ENCODE measurements at places on chromosomes 13 and 19.

GRCh38 chr19:48442116-48443035 is 3.4 kb upstream of the GRWD1 start:
- H3K27me3 ChIP-seq = no peaks in the 10 kb centered on the region
- H3K27ac ChIP-seq = no peak overlapping the region
- no peak overlapping the region for H3K4me3 ChIP-seq
- peaks cover 10% of the 10 kb centered on the region for H3K36me3 ChIP-seq

DNA sequence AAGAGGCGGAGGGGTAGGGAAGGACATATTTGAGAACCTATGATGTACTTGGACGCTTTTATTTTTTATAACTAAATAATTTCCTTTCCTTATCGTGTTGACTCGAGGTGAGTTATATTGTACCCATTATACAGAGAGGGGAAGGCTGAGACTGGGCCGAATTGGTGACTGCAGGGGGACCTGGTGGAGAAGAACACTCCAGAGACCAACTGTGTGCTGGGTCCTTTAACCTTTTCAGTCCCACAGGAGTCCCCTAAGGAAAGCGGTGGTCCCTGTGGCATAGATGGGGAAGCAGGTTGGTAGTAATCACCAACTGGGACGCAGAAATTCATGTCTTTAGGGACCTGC is 633 bp downstream of the MYH14 start:
- H3K36me3 ChIP-seq = no peaks in the 10 kb centered on the region
- H3K27me3 ChIP-seq = peaks cover 64% of the 10 kb centered on the region
- peaks cover 7% of the 10 kb centered on the region for H3K4me1 ChIP-seq

DNA sequence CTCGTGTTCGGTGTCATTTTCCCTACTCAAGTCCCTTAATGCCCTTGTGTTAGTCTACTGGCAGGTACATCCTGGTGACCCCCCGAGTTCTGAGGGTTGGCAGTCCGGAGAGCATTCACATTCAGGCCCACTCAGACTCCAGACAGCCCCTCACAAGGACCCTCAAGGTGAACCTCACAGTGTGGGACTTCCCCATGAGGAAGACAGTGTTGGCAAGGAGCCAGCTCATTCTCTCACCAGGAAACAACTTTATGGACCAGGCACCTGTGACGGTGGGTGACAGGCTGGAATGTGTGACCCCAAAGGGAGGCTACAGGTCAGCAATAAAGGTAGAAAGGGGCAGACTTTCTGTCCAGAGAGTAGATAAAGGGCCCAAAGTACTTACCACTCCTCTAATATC is 24.5 kb downstream of the RDH8 start:
- H3K27me3 ChIP-seq = peaks cover 73% of the 10 kb centered on the region
- H3K4me3 ChIP-seq = no peak overlapping the region
- H3K27ac ChIP-seq = no peak overlapping the region
- DNase-seq = no peak

DNA sequence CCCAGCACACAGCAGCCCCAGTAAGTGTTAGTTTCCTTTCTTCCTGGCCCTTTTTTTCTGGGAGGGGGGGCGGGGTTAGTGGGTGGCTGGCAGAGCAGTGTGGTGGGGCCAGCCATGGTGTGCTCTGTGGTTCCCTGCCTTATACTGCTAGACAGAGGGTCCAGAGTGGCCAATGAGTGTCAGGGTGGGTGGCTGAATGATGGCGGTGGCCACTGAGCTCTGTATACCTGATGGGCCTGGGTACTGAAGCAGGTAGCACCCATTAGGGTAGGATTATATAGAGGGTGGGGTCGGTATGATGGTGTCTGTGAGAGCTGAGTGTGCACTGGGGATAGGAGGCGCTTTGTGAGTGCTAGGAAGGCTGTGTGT is 13.8 kb downstream of the CIC start:
- no peak for DNase-seq
- no peaks in the 10 kb centered on the region for H3K36me3 ChIP-seq
- peaks cover 51% of the 10 kb centered on the region for H3K4me1 ChIP-seq

- H3K4me3 ChIP-seq = no peak overlapping the region
- no peak for DNase-seq
- peaks cover 4% of the 10 kb centered on the region for H3K27me3 ChIP-seq
- H3K36me3 ChIP-seq = no peaks in the 10 kb centered on the region
- H3K27ac ChIP-seq = no peak overlapping the region
These were observed 577.4 kb downstream of the TBC1D4 start for GRCh38 chr13:74904556-74904955.

DNA sequence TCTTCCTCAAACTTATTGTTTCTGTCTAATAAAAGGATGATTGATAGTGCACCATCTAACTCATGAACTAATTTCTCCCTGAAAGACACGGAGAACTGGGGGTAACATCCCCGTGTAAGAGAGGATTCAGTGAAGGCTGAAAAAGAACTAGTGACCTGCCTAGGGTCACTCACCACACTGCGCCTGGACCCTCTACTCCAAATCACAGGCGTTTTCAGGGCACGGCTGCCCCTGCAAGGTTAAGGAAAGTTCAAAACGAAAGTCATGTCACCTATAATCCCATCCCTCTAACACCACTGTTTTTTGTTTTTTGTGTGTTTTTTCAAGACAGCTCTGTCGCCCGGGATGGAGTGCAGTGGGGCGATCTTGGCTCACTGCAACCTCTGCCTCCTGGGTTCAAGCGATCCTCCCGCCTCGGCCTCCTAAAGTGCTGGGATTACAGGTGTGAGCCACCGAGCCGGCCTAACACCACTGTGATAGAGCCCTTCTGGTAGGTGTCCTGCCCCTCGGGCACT is 8.7 kb downstream of the URAD start:
- H3K36me3 ChIP-seq = no peaks in the 10 kb centered on the region
- H3K4me1 ChIP-seq = peaks cover 11% of the 10 kb centered on the region
- H3K27ac ChIP-seq = no peak overlapping the region

- no peak overlapping the region for H3K4me3 ChIP-seq
- DNase-seq = no peak
- no peak overlapping the region for H3K27ac ChIP-seq
- H3K36me3 ChIP-seq = no peaks in the 10 kb centered on the region
These were observed 9.4 kb downstream of the USHBP1 start for GRCh38 chr19:17255150-17255621.

- no peak for DNase-seq
- H3K4me1 ChIP-seq = no peaks in the 10 kb centered on the region
- H3K36me3 ChIP-seq = no peaks in the 10 kb centered on the region
- H3K4me3 ChIP-seq = no peak overlapping the region
These were observed 111.0 kb downstream of the MRPL57 start for GRCh38 chr13:21287331-21287907.

GRCh38 chr13:96089749-96090239 is at the start of gene HS6ST3:
Gene HS6ST3 (plus strand): TSS chr13:96090107.
- DNase-seq = peak; percentile 59
- peaks cover 25% of the 10 kb centered on the region for H3K4me1 ChIP-seq
- peak within 1 kb of the TSS; percentile 69 for H3K4me3 ChIP-seq
- peaks cover 69% of the 10 kb centered on the region for H3K27me3 ChIP-seq

DNA sequence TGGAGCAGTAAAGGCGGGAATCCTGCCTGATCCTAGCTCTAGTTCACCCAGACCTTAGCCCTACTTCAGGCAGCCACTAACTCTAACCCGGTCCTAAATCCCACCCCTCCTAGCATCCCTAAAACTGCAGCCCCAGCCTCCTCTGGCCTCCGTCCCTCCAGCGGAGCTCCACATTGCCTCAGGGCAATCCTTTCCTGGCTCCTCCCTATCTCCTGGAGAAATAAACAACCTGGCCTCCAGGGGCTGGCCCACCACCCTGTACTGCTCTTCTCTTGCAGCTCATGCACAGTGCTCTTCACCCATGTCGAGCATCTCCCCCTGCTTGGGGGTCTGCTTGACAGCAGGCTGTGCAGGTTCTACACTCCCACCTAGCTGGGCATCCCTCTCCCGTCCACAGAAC is 6.7 kb downstream of the POU2F2 start:
- H3K27me3 ChIP-seq = peaks cover 48% of the 10 kb centered on the region
- no peaks in the 10 kb centered on the region for H3K4me1 ChIP-seq
- no peaks in the 10 kb centered on the region for H3K36me3 ChIP-seq
- no peak for DNase-seq

- no peak overlapping the region for H3K27ac ChIP-seq
- H3K36me3 ChIP-seq = no peaks in the 10 kb centered on the region
- H3K4me1 ChIP-seq = peaks cover 2% of the 10 kb centered on the region
- H3K27me3 ChIP-seq = peaks cover 24% of the 10 kb centered on the region
- no peak for DNase-seq
These were observed 12.5 kb upstream of the CFAP97D2 start for GRCh38 chr13:114166381-114167131.

GRCh38 chr13:33362986-33363727 is 77.6 kb upstream of the STARD13 start:
- H3K27me3 ChIP-seq = no peaks in the 10 kb centered on the region
- H3K4me3 ChIP-seq = no peak overlapping the region
- H3K36me3 ChIP-seq = peaks cover 1% of the 10 kb centered on the region
- no peak overlapping the region for H3K27ac ChIP-seq
- peaks cover 29% of the 10 kb centered on the region for H3K4me1 ChIP-seq

DNA sequence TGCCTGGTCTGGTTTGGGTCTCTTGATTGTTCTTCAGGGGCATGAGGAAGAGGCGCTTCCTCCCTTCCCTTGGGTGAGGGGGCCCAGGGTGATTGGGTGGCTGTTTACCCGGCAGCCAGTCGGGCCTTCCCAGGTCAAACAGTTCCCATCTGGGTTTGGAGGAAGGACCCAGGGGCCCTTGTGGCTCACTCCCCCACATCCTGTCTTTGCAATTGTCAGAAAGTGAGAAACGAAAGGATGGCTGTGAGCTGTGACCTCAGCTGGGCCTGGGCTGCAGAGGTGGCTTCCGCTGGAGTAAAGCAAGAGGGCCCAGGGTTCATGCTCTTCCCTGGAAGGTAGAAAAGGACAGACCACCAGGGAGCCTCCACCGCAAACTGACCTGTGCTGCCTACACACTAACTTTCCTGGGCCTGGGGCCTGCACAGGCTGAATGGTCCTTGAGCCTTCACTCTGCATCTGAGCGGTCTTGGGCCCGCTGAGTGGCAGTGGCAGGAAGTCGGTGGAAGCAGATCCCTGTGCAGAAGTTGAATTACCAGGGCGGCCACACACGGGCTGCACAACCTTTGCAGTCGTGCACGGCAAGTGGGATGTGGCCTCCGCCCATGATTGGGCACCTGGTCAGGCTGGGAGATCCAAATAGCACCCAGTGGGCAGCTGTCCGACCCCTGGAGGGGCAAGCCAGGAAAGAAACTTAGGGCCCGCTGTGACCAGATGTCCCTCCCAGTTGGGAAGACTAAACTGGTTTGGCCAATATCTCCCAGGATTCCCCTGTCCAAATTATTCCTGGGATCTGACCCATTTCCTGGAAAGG is 5.3 kb upstream of the CD79A start:
- peaks cover 5% of the 10 kb centered on the region for H3K4me1 ChIP-seq
- H3K36me3 ChIP-seq = peaks cover 16% of the 10 kb centered on the region
- no peak overlapping the region for H3K4me3 ChIP-seq
- H3K27ac ChIP-seq = peak overlapping the region; percentile 34
- DNase-seq = no peak

DNA sequence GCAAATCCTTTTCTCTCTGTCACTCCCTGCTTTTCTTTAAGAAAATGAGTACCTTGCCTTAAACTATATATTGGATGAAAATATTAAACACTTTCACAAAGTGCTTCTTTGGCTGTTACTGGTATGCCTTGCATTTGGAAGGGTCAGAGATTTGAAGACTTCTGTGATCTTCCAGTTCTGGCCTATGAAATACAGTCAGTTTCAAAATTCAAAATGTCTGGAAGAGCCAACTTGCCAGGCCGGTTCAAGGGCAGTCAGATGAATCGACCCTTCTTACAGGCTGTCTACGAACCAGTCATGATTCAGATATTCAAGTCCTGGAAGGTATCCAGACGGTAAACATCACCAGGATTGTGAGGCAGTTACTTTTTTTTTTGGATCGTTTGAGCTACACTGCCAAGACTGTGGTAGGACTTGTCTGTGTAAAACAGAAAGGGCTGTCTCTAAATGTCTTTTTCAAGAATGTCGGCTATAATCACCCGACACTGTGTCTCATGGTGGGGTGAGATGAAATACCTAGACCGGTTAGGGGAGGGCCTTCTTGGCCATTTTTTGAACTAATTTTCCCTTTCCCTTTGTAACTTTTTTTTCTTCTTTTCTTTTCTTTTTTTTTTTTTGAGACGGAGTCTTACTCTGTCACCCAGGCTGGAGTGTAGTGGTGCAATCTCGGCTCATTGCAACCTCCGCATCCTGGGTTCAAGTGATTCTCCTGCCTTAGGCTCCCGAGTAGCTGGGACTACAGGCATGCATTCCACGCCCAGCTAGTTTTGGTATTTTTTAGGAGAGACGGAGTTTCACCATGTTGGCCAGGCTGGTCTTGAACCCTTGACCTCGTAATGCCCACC is 11.2 kb downstream of the ACTN4 start:
- no peak for DNase-seq
- peaks cover 10% of the 10 kb centered on the region for H3K36me3 ChIP-seq
- no peaks in the 10 kb centered on the region for H3K27me3 ChIP-seq
- H3K4me1 ChIP-seq = peaks cover 93% of the 10 kb centered on the region

- no peak overlapping the region for H3K4me3 ChIP-seq
- no peaks in the 10 kb centered on the region for H3K27me3 ChIP-seq
- no peak for DNase-seq
- H3K27ac ChIP-seq = no peak overlapping the region
- H3K4me1 ChIP-seq = peaks cover 2% of the 10 kb centered on the region
These were observed 7.4 kb downstream of the MICOS13 start for GRCh38 chr19:5672708-5673459.

DNA sequence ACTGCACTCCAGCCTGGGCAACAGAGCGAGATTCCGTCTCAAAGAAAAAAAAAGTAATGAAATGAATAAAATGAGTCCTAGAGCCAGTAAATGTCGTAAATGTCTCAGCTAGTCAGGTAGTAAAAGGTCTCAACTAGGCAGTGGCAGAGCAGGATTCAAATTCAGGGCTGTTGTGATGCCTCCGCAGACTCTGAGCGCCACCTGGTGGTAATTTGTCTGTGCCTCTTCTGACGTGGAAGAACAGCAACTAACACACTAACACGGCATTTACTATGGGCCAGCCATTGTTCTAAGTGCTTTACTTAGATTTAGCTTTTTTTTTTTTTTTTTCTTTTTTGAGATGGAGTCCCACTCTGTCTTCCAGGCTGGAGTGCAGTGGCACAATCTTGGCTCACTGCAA is 30.2 kb downstream of the CYP2F1 start:
- H3K36me3 ChIP-seq = no peaks in the 10 kb centered on the region
- H3K4me3 ChIP-seq = no peak overlapping the region
- no peak for DNase-seq
- no peaks in the 10 kb centered on the region for H3K4me1 ChIP-seq
- no peak overlapping the region for H3K27ac ChIP-seq
- H3K27me3 ChIP-seq = no peaks in the 10 kb centered on the region

DNA sequence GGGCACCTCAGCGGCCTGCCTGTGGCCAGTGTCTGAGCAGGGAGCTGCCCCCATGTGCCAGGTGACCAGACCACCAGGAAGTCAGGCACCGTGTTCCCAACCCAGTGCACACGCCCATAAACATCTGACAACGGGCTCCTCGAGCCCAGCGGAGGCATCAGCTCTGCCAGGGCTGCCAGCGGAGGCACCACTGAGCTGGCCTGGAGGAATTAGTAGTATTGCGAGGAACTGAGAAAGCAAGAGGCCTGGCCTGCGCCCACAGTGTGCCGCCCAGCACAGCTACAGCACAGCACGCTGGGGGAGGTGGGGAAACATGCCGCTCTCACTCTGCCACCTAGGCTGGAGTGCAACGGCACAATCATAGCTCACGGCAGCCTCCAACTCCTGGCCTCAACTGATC is 44.6 kb downstream of the ANKRD27 start:
- H3K36me3 ChIP-seq = peaks cover 20% of the 10 kb centered on the region
- no peak overlapping the region for H3K4me3 ChIP-seq
- no peak overlapping the region for H3K27ac ChIP-seq
- DNase-seq = no peak
- no peaks in the 10 kb centered on the region for H3K4me1 ChIP-seq
- no peaks in the 10 kb centered on the region for H3K27me3 ChIP-seq
